Stimulated activated CD4-positive, alpha-beta T cell treated with anti-CD3 and anti-CD28 coated beads, Interleukin-4, amount 100 ng/mL, for 24 hours (primary cell): ENCODE measurements at places on chromosomes 1 and 21.

DNA sequence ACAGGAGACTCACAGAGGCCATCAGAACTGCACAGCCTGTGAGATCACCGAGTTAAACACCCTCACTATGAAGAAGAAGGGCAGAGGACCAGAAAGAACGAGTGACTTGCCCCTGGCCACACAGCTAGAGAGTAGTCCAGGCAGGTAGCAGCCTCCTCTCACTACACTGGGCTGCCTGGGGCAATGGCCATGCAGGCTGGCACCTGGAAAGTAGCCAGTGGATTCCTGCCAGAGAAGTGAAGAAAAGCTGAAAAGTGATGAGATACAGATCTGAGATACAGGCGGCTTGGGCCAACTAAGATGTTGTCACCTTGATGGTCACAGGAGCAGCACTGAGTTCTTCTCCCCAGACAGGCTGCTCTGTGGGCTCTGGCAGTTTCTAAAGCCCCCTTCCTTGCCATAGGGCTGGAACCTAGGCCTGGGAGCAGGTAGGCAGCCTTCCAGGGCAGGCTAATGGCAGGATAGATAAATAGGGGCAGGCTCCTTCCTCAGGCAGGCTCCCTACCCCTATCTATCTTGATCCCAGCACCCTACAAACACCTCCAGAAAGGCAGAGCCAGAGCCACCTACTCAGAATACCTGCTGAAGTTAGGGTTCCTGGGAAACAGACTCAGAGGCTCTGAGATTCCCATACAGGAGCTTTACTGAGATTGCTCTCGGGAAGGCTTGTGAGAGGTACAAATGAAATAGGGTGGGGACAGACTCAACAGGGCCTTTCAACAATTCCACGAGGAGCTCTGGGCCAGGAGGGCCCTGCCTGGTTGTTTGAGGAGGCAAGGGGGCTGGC, 106.3 kb downstream of the BEND5 start:
- no peak for DNase-seq

- DNase-seq, result no peak
Measured at GRCh38 chr1:232249861-232250777, 379.8 kb downstream of the SIPA1L2 start.

DNA sequence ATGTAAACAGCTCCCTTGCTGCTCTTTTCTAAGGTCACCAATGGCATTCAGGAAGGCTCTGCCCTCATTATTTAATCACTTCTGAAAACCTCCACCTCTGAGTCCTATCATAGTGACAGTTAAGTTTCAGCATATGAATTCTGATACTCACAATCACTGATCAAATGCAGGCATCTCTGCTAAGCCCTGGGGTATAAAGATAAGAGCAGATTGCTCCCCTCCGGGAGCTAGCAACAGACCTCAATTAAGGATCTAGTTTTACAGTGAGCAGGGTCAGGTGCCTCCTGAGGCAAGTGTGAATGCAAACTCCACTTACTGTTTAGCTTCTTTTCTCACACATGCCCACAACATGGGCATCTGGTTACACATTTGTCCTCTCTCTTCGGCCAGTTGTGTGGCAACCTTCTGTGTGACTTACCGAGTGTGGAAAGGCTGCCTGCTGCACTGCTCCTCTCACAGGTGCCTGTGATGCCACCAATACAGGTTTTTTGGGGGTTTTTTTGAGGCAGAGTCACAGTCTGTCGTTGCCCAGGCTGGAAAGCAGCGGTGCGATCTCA, 15.0 kb downstream of the IL10RB start:
- no peak for DNase-seq

- DNase-seq, result no peak
Measured at GRCh38 chr1:202276920-202277319, 64.8 kb downstream of the UBE2T start.

DNA sequence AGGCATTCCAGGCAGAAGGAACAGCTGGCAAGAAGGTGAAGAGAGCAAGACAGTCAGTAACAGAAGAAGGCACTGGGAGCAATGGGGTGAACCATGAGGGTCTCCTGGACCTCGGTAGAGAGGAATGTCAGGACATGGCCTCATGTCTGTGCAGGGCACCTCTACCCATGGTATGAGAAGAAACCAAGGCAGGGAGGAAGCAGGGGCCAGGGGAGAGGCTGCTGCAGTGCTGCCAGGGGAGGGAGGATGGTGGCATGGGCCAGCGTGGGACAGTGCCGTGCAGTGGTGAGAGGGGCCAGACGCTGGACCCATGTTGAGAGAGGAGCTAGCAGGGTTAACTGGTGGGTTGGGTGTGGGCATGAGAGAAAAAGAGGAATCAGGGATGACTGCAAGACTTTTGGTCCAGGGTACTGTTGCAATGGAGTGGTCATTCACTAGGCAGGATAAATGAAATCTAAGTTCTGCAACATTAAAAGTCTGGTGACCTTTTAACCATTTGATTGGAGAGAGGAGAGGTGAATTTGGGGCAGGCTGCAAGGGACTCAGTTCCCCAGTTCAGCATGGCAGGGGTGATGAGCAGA, 577.6 kb downstream of the MATN1 start:
- no peak for DNase-seq

DNA sequence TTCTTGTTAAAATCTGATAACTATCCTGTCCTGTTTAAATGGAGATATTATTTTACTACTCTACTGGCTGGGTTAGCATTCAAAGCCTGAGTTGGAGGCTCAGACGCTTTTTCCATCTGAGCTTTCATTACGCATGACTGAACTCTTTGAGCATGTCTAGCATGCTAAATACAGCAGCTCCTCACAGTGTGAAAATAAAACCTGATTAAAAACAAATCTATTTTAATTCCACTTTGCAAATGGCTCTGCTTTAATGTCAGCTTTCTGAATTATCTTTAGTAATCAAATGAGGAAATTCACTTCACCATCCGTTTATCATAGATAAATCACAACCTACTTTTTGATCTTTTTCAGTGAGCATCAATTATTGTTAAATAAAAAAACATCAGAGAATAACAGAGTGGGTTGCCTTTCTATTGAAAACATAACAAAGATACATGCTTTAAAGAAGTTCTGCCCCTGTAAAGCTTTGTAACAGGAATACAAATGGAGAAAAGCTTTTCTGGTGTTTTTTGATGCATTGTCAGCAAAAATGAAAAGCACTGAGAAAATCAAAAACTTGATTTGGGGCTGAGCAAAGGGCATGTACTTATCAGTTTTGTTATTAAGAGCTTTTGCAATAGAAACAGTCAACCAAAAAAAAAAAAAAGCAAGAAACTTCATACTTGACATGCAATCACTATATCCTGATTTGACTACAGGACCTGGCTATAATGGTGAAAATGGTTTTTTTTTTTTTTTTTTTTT, 3.5 kb upstream of the SPEN start:
- DNase-seq, result no peak

DNA sequence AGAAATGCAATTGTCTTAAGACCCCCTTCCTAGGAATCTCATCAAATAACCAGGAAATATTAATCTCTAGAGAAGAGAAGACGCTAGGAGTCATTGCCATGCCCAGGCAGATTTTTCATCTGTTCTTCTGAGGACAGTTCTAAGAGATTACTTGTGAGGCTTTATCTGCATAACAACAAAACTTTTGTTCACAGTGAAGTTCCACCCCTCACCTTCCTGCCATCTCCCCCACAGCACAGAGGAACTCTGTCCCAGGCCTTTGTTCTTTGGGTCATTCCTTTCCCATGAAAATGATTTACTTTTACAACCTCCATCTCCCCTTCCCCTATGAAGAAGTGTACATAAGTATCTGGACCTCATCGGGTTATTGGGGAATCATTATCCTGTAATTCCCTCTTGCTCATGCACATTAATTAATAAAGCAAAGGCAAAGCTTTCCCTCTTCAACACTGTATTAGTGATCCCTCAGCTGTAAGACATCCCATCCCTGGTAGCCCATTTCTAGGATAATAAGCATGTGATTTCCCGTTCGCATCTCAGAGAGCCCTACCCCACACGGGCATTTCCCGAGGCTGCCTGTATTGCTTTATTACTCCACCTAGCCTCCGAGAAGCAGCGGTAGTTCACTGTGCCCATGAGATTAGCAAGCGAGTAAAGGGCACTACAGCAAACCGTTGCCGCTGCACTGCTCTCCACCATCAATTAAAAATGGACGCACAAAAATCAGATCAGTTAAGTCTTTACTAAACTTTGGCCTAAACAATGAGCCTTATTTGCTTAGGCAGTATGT, 384.4 kb upstream of the CAMK1G start:
- no peak for DNase-seq

GRCh38 chr21:35716876-35717565, 343.3 kb downstream of the SETD4 start:
- DNase-seq, result no peak

DNA sequence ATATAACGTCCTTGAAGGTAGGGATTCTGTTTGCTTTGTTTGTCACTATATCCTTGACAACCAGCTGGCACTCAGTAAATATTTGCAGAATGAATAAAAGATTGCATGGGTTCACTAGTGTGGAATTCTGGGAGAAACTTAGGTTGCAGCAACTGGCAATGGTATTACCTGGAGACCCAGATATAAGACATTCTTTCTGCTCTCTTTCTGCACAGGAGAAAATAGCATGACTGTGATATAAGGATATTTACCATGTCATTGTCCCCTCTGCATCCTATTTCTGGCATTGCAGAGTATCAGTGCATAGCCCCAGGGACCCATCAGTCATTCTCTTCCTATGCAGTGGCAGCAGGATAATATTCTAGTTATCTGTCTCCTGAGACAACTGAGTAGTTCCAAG, 308.9 kb upstream of the LRRC7 start:
- no peak for DNase-seq

DNA sequence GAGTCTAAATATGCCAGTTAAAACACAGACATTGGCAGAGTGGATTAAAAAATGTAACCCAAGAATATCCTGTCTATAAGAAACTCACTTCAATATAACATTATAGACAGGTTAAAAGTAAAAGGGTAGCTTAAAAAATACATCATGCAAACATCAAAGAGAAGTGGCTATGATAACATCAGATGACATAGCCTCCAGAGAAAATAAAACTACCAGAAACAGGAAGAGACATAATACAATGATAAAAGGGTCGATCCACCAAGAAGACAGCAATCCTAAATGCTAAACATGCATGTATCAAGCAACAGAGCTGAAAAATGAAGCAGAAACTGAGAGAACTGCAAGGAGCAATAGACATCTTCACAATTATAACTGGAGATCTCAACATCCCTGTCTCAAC, 190.2 kb upstream of the NR5A2 start:
- no peak for DNase-seq

DNA sequence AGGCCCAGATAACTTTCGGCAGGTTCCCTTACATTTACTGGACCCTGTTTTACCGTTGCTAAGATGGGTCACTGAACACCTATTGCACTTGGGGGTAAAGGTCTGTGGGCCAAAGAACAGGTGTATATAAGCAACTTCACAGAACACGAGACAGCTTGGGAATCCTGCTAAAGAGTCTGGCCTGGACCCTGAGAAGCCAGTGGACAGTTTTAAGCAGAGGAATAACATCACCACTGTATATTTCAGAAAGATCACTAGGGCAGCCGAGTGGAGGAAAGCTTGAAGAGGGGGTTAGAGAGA, 54.4 kb downstream of the LAMC2 start:
- DNase-seq, result no peak

GRCh38 chr1:21906173-21907078, 30.7 kb downstream of the HSPG2 start:
- no peak for DNase-seq

GRCh38 chr1:164640686-164641352, 81.8 kb downstream of the PBX1 start:
- no peak for DNase-seq

- DNase-seq, result no peak
Measured at GRCh38 chr1:7672864-7673263, 98.2 kb upstream of the VAMP3 start.

DNA sequence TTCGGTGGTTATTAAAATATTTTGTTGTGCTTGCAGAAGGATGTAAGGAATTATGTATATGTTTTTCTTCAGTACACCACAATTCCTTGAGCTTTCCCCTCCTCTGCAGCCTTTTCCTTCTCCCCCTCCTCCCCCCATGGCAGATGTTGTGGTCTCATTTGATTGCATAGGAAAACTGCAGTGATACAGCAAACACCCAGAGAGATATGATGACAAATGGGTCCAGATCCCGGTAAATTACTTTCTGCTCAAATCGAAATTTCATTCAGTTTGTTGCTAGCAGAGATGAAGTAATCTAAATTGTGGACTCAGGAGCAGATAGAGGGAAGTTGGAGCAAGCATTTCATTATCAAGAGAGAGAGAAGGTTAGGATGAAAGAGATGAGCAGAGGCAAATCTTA, 9.9 kb downstream of the LMO4 start:
- DNase-seq, result no peak

GRCh38 chr1:6922096-6922931, 137.1 kb downstream of the CAMTA1 start:
- no peak for DNase-seq

DNA sequence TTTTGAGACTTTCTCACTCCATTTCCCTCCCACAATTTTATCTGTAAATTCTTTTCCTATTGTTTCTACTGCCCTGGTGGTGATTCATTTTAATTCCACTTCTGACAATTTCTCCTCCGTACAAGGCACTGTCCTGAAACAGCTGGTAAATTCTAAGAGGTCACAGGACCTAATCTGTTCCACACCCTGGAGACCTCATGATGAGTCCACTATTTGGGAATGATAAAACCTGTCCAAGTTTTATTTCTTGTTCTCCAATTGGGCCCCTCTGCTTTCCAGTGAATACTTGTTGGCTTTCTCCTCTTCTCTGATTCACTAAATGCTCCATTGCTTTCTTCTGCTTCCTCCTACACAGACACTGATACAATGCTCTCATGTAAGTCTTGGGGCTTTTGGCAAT, 343.1 kb upstream of the DUSP10 start:
- DNase-seq, result no peak

DNA sequence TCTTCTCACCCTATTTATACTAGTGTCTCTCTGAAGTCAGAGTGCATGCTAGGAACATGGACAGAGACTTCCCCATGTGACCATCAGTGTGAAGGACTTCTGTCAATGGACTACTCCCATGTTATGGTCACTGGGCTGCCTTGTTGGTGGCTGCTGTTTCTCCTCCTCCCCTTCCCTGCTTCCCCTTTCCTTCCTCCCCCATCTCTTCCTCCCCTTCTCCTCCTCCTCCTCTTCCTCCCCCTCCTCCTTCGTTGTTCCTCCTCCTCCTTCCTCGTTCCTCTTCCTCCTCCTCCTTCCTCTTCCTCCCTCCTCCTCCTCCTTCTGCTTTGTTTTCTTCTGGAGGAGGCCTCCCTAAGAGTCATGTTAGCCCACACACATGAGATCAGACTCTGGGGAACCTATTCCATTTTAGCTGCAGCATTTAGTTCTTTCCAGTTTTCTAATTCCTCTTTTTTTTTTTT, 35.8 kb downstream of the IER5 start:
- DNase-seq, result no peak

GRCh38 chr1:157419845-157420542, 132.3 kb downstream of the FCRL5 start:
- DNase-seq, result no peak
